Psoas muscle (tissue), 8 donors: ENCODE measurements at places on chromosomes 3 and 15. TPM values are rescaled to one million over a fixed set of nuclear protein-coding genes. Genes with fewer than 3 reads are reported as not detected.

- no peak for DNase-seq
Measured at GRCh38 chr3:18149386-18149785, 275.8 kb downstream of the SATB1 start.

- no peak for DNase-seq
Measured at GRCh38 chr15:52800828-52801747, 11.0 kb upstream of the ONECUT1 start.

- peak; percentile 81 for DNase-seq
Measured at GRCh38 chr3:138935863-138936740, 10.8 kb downstream of the FOXL2 start.

- DNase-seq, result no peak
Measured at GRCh38 chr15:64991536-64992135, 1.9 kb upstream of the SPG21 start.

- no peak for DNase-seq
Measured at GRCh38 chr15:61182946-61183345, 46.2 kb downstream of the RORA start.

DNA sequence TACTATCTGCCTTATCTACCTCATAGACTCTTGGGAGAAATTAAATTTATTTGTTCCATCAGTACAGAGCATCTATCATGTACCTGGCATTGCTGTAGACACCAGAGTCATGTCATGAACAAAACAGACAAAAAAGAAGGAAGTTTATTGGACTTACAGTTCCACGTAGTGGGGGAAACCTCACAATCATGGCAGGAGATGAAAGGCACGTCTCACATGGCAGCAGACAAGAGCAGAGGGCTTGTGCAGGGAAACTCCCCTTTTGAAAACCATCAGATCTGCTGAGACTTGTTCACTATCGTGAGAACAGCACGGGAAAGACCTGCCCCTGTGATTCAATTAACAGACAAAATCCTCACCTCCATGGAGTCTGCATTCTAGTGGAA is 25.6 kb upstream of the ACAP2 start:
- no peak for DNase-seq

DNA sequence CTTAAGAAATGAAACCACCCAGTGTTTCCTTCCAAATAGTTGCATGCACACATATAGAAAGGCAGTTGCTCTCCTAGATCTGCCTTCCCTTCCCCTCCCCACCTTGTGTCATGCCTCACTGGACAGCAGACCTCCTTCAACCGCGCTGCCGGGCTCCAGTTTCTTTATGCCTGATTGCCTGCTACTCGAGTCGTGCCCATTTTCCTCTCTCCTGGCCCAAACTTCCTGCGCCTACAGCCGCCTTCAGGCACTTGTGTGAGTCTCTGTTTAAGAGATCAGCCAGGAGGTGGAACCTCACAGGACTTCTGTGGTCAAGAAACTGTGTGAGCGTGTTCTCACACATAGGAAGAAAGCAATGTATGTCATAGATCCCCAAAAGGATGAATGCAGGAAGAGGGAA is 8.8 kb upstream of the FAM107A start:
- DNase-seq, result no peak

DNA sequence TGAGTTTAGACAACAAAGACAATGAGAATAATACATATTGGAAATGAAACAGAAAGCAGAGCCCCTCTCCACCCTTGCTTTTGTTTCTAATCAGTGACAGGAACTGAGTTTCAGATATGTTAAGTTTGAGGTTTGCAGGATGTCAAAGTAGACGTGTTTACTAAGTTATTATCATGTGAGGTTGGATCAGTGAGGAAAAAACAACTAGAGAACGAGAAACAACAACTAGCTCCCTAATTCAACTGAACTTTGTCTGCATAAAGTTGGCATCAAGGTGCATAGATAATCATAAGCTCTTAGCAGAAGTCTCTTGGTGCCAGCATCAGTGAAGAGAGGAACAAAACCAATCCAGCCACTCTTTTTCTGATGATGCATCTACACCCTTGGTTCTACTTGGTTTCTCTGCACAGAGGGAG is 491.1 kb upstream of the NR2F2 start:
- no peak for DNase-seq

DNA sequence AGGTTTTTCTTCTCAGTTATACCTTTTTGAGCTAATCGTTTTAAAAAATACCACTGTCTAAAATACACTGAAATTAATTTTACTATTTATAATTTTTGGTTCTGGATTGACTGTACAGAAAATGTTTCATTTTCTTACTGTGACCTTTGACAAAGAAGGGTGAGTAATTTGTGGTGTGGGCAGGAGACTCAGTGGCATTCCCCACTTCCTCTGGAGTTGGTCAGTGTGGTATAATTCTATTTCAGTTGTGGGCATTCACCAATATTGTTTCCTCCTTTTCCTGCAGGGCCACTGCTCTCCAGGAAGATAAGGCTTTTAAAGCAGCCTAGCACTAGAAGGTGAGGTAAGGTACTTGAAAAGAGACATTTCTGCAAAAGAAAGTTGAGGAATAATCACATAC is 6.5 kb downstream of the DAG1 start:
- no peak for DNase-seq

- no peak for DNase-seq
Measured at GRCh38 chr15:79002581-79002980, 57.7 kb upstream of the CTSH start.

DNA sequence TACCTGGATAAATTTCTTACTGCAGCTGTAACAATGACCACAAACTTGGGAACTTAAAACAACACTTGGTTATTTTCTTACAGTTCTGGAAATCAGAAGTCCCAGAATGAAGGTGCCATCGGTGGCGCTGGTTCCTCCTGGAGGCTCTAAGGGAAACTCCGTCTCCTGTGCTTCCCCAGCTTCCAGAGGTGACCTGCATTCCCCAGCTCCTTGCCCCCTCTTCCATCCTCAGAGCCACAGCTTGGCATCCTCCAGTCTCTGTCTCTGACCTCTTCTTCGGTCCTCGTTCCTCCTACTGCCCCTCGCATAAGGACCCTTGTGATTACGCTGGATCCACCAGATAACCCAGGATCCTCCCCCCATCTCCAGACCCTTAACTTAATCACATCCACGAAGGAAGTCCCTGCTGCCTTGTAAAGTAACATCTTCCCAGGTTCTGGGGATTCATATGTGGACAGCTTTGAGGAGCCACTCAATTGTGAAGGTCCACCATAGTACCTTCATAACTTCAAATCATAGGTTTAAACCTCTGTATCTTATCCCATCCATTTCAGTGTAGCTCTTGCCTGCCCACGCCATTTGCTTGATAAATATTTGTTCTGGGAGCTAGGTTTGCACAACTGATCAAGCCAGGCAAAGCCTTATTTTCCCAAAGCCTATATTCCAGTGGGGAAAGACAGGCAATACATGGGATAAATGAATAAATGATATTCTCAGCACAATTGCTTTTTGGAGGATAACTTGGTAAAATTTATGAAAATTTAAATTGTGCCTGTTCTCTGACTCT is 34.8 kb downstream of the KLF15 start:
- DNase-seq, result peak; percentile 39

- DNase-seq, result peak; percentile 27
Measured at GRCh38 chr3:10339376-10339955, 18.6 kb upstream of the SEC13 start.

GRCh38 chr15:85458764-85459163 is 78.4 kb downstream of the AKAP13 start:
- DNase-seq, result no peak

GRCh38 chr15:23734862-23735261 is 47.8 kb upstream of the NDN start:
- DNase-seq, result no peak

DNA sequence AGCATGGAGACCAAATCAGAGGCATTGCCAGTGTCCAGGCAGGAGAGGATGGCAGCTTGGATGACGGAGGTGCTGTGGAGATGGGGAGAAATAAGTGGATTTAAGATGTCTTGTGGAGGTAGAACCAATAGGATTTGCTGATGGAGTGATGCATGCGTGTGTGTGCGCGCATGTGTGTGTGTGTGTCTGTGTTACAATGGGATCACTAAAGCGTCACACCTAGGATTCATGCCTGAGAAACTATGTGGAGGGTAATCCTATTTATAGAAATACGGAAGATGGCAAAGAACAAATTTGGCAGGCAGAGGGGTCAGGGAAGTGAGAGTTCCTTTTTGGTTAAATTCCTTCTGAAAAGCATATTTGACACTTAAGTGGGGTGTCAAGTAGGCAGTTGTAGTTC is 64.8 kb upstream of the ARL8B start:
- no peak for DNase-seq

GRAMD2A gene
- polyA plus RNA-seq, result not detected

SPTSSB gene
- polyA plus RNA-seq, result 0.03 TPM

AHSG gene
- not detected for polyA plus RNA-seq

SYNPR gene
- 0.03 TPM for polyA plus RNA-seq

FRMD4B gene
- polyA plus RNA-seq, result 3.0 TPM

ZBTB11 gene
- polyA plus RNA-seq, result 5.5 TPM

ATP13A5 gene
- polyA plus RNA-seq, result not detected

TNFSF10 gene
- polyA plus RNA-seq, result 10.3 TPM

FSIP1 gene
- polyA plus RNA-seq, result 0.07 TPM

LTK gene
- 0.12 TPM for polyA plus RNA-seq
